ENCODE measurements at places on chromosomes 16 and 17.

DNA sequence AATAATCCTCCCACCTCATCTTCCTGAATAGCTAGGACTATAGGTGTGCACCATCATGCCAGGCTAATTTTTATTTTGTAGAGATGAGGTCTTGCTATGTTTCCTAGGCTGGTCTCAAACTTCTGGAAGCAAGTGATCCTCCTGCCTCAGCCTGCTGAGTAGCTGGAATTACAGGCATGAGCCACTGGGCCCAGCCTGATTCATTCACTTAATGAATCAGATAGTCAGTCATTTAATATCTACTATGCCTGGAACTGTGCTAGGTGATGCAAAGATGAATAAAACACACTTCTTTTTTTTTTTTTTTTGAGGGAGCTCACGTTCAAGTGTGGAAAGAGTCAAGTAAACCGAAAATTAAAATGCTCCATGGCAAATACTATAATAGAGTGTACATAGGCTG is 39.4 kb downstream of the EFCAB13 start:
- no peak for DNase-seq

DNA sequence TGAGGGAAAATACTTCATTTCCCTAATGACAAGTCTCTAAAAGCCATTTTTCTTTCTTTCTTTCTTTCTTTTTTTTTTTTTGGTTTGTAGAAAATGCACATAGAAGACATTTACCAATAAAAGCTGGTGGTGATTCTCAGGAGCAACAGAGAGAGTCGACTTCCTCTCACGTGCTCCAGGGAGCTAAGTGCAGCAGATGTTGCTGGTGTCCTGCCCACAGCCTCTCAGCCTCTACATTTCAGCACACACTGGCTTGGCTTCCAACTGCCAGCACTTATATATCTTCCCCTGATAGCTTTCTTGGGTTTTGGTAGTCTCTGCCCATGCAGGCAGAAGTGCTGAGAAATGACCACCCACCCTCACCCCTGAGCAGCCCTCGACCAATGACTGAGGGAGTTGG is 58.4 kb upstream of the MARCHF10 start:
- no peak for DNase-seq

- no peak for DNase-seq
Measured at GRCh38 chr17:30368912-30369720, 9.6 kb upstream of the CPD start.

DNA sequence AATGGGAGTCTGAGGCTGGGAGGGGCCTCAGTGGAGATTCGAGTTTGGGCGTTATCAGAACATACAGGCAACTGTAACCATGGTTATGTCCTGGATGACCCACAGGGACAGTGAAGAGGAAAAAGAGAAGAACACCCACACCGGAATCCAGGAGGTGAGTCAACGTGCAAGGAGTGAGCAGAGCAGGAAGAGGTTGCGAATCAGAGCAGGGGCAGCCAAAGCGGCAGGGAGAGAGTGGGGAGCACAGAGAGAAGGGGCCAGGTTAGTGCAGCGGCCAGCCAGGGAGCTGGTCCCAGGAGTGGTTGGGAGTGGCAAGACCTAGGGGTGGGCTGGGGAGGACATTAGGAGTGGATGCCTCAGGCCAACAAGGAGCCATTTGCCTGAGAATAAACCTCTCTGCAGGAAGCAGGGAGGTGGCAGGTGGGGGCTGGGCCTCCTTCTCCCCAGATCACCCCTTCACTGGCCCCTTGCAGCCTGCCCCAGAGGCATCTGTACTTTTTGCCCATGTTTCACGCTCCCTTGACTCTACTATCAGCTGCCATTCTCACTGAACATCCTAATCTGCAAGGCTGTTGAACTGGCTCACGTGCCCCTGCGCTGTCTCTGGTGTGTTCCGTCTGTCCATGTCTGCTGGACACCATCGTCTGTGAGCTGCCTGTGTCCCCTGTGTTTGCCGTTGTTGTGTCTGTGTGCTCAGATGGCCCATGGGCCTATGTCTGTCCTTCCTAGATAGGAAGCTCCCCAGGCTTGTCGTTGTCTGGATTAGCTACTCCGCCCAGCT is 5.1 kb downstream of the KRT13 start:
- DNase-seq = no peak

DNA sequence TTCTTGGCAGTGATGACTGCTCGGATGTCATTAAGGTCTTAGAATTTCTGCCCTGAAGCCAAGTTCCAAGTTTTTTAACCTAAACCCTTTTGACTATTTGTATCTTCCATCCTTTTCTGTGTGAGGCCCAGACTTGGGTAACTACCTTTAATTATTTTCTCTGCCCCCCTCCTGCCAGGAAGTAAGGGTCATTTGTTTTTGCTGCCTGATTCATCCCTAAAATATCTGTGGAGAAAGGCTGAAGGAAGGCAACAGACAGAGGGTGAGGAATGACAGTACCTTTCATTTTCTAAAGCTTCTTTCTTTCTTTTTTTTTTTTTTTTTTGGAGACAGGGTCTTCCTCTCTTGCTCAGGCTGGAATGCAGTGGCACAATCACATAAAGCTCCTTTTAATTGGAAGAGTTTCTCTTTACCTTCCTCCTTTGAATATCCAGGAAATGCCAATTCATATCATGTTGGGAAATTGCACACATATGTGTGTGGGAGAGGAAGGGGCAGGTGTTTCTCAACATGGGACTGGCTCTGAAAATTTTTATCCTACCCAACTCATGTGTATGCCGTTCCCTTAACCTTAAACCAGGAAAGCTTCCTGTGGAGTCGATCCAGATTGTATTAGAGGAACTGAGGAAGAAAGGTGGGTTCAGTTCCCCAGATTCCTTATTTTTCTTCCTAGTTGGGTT is 957 bp downstream of the VPS25 start:
- DNase-seq = no peak

DNA sequence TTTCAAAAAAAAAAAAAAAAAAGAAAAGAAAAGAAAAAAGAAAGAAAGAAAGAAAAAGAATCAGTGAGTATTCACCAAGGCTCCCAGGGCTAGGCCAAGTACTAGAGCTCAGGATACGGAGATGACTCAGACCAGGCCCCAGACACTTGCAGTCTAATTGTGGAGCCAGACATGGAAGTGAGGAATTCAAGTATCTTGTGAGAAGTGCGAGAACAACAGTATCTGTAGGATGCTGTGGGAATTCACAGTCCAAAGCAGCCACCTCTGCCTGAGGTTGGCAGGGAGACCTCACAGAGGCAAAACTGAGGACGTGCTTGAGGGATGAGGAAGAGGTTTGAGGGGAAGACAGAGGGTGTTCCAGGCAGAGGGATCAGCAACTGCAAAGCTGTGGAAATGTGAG is 14.0 kb upstream of the ALDOA start:
- no peak for DNase-seq
